Stimulated activated CD4-positive, alpha-beta T cell treated with anti-CD3 and anti-CD28 coated beads, Interleukin-12 subunit alpha, Interleukin-12 subunit beta, amount 100 ng/mL, for 24 hours (primary cell): ENCODE measurements at places on chromosomes 7 and 10.

GRCh38 chr10:102281102-102281487 is 35.8 kb downstream of the GBF1 start:
- no peak for DNase-seq

GRCh38 chr10:76270464-76270863 is 839.0 kb downstream of the LRMDA start:
- DNase-seq, result no peak

DNA sequence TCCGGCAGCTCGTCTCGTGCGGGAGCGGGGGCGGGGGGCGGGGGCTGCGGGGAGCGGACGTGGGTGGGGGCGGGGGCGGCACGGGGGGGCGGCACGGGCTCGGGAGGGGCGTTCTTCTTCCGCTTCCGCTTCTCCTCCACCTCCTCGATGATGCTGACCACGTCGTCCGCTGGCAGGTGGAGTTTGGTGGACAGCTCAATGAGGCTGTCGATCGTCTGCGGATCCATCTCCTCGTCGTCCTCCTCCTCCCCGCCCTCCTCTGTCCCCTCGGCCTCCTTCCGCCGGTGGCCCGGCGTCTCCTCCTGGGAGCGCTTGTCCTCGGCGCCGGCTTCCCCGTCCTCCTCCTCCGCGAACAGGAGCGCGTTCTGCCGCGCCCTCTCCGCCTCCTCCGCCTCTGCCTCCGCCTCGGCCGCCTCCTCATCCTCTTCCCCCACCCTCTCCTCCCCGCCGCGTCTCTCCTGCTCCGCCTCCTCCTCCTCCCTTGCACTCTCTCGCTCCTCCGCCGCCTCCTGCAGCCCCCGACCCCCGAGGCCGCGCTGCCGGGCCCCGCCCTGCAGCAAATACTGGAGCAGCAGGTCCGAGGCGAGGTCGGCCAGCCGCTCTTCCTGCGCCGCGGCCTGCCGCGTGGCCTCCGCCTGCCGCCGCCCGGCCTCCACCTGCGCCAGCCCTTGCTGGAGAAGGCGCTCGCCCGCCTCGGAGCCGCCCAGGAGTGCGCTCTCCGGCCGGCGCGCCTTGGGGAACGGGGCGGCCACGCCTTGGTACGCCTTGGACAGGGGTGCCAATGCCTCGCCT is 1.9 kb downstream of the VGF start:
- DNase-seq, result no peak

DNA sequence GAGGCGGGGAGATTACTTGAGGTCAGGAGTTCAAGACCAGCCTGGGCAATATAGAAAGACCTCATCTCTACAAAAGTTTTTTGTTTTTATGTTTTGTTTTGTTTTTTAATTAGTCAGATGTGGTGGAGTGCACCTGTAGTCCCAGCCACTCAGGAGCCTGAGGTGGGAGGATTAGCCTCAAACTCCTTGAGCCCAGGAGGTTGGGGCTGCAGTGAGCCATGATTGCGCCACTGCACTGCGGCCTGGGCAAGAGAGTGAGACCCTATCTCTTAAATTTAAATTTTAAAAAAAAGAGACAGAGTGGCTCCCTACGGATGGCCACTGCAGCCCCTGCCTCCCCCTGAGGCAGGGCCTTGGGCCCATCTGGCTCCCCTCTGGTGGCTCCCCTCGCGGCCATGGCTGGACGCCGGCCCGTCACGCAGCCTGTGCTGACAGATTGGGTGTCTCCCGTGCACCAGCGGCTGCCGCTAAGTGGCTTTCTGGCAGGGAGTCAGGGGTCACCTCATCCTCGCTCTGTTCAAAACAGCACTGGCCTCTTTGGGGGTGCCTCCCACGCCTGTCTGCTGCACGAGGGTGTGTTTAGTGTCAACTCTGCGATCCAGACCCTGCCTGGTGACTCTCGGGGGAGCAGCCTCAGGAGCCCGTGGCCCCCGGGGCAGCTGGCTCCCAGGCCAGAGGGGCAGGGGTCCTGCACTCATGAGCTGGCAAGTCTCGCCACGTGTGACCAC is 44.4 kb upstream of the ELN start:
- DNase-seq, result no peak

DNA sequence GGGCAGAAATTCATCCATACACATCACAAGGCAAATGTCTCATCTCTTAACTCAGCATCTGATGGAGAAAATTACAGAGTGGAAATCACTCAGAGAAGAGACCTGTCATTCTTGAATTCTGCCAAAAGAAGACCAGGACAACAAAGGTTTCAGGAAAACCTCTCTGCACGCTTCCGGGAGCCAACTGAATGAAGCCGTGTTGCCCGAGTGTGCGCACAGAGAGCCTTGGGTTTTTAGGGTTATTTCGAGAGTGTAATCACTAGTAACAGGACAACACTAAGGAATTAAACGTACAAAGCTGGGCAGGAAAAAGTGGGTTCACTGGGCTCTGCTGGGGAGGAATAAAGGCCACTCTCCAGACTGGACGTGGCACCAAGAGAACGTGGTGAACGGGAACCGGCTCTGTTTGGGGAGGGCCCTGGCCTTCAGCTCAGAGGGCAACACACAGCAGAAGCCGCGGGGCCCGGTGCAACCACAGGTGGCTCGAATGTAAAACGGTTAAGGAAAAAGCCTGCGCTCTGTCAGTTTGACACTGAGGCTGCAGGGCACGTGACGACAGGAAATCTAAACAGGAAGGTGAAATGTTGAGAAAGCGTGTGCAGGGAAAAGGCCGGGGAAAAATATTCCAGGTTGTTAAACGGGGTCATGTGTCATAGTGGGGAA is 331.5 kb downstream of the DNAJB6 start:
- DNase-seq, result no peak

- no peak for DNase-seq
Measured at GRCh38 chr10:67401711-67402110, 294.3 kb downstream of the CTNNA3 start.

DNA sequence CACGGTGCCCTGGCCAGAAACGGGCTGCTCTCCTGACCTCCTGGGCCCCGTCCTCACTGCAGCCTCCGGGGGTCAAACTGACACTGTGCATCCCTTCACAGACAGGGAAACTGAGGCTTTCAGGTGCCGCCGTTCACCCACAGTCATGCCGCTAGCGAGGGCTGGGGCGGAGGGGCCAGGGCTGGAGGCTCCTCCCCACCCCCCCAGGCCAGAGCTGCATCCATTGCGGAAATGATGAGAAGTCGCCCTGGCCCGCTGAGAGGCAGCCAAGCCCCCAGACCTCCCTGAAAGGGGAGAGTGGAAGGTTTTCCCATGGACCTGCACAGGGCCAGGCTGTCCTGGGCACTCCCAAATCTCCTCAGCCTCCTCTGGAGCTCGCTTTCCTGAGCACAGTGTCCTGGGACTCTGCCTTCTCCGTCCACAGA is 16.5 kb upstream of the INPP5A start:
- no peak for DNase-seq

GRCh38 chr7:102165136-102165535 is 121.5 kb upstream of the SH2B2 start:
- no peak for DNase-seq

DNA sequence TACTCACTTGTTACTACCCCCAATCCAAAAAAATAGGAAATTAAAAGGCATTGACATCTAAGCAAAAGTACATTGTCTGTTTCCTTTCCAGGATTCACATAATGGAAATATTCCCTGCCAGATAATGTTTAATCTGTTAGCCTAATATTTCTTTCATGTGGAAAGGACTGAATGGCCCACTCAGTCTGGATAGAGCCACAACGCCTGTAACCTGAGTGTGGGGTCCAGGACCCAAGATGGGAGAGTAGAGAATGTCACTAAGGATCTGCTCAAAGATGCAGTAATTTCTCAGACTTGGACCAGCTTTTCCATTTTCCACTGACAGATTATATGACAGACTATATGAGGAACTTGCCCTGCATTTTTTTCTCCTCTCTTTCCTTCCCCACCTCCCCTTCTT is 1088.9 kb downstream of the KCNMA1 start:
- no peak for DNase-seq

GRCh38 chr10:126731610-126731990 is 61.1 kb upstream of the C10orf90 start:
- no peak for DNase-seq

DNA sequence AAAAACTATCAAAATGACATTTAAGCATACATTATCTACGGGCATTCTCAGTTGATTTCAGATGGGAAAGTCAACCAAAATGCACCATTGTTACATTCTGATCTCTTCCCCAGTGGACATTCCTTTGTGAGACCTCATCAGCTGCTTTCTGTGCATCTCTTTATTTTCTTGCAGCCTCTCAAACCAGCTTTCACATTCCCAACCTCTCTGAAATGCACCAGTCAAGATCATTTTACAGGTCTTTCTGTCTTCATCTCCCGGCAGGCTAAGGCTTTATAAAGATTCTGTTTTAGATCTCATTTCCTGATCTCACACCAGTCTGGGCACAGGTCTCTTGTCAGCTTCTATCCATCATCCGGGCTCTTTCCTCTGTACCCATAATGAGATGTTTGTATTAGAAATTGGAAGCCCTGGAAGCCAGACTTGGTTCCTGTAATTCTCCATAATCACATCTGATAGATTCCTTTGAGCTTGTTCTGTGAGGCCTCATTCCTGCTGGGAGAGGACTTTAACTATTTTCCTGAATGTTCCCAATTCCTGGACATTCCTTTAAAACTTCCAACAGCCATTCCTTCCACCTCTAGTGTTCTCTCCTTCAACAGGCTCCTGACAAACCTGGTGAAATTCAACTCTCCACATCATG is 44.3 kb upstream of the ARL4A start:
- DNase-seq, result no peak

- no peak for DNase-seq
Measured at GRCh38 chr7:103955985-103956384, 33.5 kb downstream of the RELN start.

GRCh38 chr10:122127943-122128342 is 139.0 kb downstream of the TACC2 start:
- DNase-seq, result no peak

DNA sequence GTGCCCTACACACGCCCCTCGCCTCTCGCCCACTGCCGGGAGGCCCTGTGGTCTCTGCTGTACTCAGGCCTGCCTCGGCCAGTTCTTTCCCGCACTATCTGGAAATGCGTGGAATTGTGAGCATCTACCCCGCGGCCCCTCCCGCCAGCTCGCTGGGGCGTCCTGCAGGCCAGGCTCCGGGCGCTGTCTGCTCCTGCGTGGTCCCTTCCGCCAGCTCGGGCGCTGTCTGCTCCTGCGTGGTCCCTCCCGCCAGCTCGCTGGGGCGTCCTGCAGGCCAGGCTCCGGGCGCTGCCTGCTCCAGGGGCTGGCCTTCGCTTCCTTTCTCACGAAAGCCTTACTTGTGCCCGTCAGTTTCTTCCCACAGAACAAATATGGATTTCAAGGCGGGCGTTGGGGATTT is 14.9 kb downstream of the GET4 start:
- no peak for DNase-seq

- no peak for DNase-seq
Measured at GRCh38 chr10:84177541-84178141, 4.0 kb downstream of the GPR15LG start.

- no peak for DNase-seq
Measured at GRCh38 chr10:35495521-35496119, 109.5 kb upstream of the GJD4 start.

- DNase-seq, result no peak
Measured at GRCh38 chr7:74202841-74203556, 6.8 kb upstream of the LAT2 start.

- no peak for DNase-seq
Measured at GRCh38 chr10:131792809-131793208, 108.0 kb upstream of the PPP2R2D start.

DNA sequence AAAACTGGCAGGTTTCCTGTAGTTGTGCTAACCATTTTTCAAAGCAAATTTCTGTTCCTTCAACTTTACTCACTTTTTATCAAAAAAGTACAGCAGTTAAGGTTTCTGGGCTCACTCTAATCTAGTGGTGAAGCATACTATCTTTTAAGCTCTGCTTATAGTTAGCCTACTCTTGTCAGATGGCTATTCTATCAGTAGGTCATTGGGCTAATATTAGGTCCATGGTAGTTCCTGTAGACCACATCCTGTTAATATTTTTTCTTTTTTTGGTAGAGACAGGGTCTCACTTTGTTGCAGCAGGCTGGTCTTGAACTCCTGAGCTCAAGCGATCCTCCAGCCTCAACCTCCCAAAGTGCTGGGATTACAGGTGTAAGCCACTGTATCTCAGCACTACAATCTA is 27.9 kb upstream of the NRCAM start:
- no peak for DNase-seq

- DNase-seq, result no peak
Measured at GRCh38 chr10:111646021-111646420, 537.5 kb downstream of the GPAM start.

- DNase-seq, result no peak
Measured at GRCh38 chr7:22296916-22297315, 60.0 kb downstream of the RAPGEF5 start.

DNA sequence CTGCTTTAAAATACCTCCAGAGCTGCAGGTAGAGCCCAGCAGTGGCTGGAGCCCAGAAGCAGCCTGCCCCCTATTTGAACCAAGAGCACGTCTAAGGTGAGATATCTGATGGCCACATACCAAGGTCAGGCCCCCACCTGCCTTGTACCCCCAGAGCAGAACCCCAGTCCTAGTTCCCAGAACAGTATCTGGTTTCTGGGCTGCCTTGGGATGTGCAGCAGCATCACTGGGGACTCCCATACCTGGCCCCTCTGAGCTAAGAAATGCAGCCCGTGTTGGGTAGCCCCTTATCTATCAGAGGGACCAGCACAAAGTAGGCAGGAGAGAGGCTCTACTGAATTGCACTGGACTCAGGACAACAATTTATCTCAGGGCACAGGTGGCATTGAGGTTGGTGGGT is 8.9 kb downstream of the SFTPD start:
- DNase-seq, result no peak
